ENCODE measurements at places on chromosomes 6 and 20. TPM values are rescaled to one million over a fixed set of nuclear protein-coding genes. Genes with fewer than 3 reads are reported as not detected.

Gene EPB41L1
- total RNA-seq = 66.7 TPM

Gene CMTR1
- 53.3 TPM for total RNA-seq

DNA sequence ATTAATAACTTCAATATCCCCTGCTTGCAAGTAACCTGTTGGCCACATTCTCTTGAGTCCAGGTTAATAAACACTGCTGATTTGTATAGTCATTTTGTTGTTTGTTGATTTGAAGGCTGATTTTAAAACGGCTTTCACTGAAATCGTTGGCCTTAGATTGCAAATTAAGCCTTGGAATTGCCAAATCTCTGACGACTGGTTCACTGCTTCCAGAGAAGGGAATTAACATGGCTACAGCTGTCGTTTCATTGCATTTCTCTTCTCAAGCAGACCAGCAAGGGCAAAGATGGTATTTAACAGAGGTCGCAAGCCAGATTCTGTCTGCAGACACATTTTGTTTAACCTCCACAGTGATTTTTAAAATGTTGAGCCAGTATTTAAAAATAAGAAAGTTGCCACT is 470.9 kb downstream of the TFAP2A start:
- no peak for DNase-seq

DNA sequence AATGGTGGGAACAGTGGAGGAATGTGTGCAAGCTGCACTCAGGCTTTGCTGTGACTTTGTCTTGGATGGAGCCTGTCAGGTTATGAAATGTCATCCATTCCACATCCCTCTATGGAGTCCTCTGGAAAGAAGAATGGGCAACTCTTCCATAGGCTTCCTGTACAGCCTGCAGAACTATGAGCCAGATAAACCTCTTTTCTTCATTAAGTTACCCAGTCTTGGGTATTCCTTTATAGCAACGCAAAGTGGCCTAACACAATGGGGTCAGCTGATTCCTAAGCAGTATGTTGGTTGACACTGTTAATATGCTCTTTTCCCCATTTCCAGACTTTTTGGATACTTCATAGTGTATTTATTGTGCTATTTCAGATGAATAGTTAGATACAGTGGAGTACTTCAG is 75.8 kb upstream of the IYD start:
- no peak for DNase-seq

Gene PNPLA1
- not detected for total RNA-seq

- DNase-seq = peak; percentile 64
These were observed 584 bp downstream of the PTK7 start for GRCh38 chr6:43076464-43077332.

Gene SFTA2
- total RNA-seq = not detected

Gene SEMG1
- not detected for total RNA-seq

GRCh38 chr20:31560094-31560745 is 44.9 kb upstream of the ID1 start:
- DNase-seq = peak; percentile 92

DNA sequence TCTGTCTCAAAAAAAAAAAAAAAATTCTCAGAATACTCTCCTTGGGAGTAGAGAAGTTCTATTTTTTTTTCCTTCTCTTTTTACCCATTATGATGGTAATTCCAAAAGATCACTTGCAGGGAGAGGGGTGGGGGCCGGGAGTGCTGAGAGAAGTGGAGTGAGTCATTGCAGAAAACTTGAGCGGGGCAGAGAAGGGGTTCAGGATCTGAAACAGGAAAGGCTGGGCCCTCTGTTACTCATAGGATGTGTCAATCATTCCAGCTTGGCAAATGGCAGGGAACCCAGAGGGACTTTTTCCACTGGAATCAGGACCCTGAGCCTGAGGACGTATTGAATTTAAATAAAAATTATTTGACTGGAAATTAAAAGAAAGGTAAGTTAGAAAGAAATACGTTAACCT is 111.4 kb upstream of the ARMC2 start:
- peak; percentile 83 for DNase-seq

DNA sequence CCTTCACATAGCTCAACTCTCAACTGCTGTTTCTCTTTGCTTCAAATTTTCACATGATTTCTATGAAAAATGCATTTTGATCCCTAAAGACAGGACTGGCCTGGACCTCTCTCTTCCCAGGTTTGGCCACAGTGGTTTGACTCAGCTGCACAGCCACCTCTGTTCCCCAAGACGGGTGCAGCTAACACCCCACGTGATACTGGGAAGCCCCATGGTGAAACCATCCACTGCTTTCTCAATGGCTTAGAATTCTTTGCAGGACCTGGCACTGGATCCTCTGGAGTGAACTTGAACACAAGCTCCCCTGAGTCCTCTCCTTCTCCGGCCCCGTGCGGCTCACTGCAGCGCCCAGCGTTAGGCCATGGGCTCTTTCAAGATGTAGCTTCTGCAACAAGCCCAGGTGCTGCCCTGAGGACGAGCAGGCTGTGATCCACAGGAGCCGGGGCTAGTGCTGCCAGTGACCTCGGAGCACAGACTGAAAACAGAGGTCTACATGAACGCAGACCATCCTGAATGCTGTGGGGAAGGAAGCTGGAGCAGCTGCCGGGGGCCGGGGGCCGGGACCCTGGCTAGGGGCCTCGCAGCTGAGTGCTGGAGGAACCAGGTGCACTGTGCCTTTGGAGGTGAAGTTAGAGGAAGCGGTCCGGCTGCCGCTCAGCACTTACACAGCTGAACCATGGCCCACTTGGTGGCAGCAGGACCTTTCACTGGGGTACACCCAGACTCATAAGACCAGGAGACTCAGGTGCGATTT is 58.8 kb upstream of the MPC1 start:
- no peak for DNase-seq

DNA sequence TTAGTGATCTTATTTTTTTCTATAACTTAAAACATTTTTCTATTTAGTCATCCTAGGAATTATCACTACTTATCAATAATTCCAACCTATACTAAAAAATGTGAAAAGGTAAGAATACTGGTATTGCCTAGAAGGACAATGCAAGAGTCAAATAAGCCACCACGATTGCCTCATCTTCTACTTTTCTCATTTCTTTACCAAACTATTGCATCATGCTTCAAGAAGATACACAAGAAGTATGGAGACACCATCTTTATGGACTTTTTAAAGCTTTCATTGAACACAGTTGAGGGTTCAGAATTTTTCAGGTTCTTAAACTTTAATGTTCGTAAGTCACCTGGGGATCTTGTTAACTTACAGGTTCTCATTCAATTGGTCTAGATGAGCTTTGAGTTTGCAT is 25.9 kb downstream of the ELOVL2 start:
- no peak for DNase-seq

Gene RNF144B
- total RNA-seq = 1.1 TPM

Gene TMEM74B
- 27.7 TPM for total RNA-seq

GRCh38 chr6:145312481-145312880 is 422.8 kb downstream of the EPM2A start:
- no peak for DNase-seq

Gene RBBP8NL
- not detected for total RNA-seq

DNA sequence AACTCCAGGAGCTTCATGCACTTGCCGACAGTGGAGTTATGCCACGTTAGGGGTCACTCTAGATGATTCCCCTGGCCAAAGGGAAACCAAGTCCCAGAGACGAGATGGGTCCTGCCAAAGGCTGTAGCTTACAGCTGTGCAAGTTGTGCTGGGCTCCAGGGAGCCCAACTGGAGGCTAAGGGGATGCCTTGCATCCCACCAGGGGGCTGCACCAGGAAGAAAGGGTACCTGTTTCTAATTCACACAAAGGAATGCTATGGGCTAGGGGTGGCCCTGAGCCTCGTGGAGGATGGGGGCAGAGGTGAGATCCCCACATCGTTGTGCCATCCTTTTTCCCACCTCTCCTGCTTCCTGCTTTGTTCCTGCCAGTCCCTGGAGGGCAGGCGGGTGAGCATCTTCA is 23.7 kb upstream of the SCRT2 start:
- no peak for DNase-seq

- DNase-seq = no peak
These were observed 60.6 kb downstream of the GNAS start for GRCh38 chr20:58913079-58913478.
